Hepatic stellate cell (primary cell): ENCODE measurements at places on chromosomes 7 and 10.

DNA sequence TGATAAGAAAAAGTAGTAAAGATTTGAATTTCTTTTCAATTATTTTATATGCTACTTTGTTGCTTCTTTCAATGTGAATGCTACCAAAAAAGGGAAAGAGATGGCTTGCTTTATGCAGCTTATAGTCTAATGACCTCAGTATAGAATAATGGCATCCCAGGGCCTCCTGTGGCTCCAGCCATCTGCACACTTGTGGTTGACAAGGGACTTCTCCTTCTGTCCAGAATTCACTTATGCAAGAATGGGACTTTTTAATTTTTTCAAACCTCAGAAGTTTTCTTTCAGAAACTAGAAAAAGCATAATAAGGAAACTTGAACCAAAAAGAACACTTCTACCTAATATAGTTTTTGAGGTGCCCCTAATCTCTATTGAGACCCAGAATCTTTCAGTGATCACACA, 310.9 kb downstream of the CTNNA3 start:
- no peak for DNase-seq

DNA sequence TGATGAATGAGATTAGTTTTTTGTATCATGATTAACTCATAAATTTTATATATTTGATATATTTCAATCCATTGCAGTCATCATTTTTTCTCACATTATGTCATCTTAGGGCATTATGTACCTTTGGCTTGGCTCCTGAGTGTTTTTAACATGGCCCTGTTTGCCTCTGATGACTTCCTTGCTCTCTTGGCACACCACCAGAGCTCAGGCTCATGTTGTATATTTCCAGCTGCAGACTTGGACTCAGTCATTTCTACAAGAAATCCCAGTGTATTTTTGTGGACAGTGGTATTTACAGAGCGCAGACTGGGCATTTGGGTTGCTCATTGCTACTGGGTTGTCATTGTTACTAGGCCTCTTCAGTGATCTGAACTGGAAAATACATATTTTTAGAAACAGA, 188.5 kb downstream of the ADRA2A start:
- DNase-seq = no peak

GRCh38 chr10:97812696-97813095, 36.9 kb upstream of the GOLGA7B start:
- no peak for DNase-seq

DNA sequence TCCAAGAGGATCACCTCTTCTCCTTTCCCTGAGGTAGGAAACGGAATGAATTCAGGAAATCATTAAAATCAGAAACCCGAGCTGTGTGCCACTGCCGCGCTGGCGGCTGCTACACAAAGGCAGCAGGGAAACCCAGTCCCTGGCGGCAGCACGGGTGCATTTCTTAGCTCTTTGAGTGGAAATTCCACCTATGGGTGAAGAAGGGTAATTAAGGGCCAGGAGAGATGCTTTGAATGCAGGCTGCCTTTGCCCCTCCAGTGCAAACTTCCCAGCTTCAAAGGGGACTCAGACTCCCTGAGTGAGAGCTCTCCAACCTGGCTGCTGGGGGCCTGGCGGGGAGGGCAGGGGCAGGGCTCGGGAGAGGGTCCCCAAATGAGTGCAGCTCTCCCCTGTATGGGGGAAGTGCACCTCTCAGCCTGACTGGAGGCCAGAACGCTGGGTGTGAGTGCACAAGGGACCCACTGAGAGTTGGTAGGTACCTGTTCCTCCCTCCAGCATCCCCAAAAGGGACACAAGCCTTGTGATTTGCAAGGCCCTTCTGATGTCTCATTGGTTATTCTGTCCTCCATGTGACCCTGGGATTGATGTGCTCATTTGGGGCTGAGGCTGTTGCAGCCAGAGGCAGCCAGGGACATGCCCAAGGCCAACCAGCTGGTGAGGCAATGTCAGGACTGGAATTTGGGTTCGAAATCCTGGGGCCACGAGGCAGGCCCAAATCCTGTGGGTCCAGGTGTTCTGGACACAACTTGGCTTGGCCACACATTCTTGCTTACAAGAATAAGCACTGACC, 16.3 kb upstream of the ZMIZ1 start:
- DNase-seq = no peak

GRCh38 chr10:127344346-127344745, 148.0 kb upstream of the INSYN2A start:
- no peak for DNase-seq

GRCh38 chr10:12051241-12051640, 8.6 kb upstream of the UPF2 start:
- no peak for DNase-seq

GRCh38 chr7:92608380-92609322, 18.5 kb upstream of the FAM133B start:
- no peak for DNase-seq

DNA sequence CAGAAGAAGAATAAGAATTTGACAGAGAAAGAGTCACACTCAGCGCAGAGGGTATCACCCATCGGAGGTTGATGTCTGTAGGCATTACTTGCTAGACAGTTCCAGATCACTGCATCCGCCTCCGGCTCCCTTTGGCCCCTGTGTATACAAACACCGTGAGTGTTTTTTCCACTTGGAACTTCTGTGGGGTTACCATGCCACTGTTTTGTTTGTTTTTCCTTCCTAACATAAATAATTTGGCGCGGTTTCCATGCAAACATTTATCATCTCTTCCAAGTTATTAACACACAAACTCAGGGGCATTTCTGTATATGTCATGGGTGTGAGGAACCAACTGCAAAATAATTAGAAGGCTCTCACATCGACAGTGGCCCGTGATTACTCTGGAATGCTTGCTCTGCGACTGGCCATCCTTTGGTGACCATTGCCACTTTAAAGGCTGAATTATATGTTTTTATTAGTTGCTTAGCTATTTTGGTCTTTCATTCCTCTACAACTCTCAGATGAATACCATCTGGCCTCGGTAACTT, 612.2 kb upstream of the MKI67 start:
- no peak for DNase-seq

DNA sequence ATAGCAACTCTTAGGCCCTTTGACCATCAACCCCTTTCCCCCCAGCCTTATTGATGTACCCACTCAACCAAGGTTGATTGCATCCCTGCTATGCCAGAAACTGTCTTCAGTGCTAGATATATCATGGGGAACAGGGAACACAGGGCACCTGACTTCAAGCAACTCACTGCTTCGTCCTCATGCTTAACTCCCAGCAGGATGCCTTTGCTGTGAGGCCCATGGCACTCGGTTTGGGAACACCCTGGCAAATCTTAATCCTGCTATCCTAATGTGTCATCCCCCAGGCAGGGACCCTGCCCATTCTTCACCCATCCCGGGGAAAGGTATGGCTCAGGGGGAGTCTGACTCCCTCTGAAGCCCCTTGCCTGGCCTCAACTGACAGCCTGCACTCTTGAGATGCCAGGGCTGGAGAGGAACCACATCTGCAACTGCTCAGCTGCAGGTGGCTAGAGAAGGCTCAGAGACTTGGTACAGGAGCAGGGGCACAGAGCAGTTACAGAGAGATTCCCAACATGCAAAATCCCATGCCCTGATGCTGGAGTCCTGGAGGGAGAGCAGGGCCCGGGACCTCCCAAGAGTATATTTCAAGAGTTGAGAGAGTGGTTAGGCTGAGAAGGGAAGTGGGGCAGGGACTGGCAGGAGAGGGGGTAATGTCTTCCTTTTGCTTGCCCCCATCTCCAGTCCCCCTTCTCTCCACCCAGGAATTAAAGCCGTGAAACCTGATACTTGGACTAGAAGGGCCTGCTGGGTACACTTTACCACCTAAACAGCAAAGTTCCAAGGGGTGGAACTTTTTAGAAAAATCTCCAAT, 2.4 kb upstream of the UNC5B start:
- DNase-seq = no peak

GRCh38 chr7:100266576-100267354, 40.7 kb upstream of the SPDYE3 start:
- no peak for DNase-seq

- DNase-seq = no peak
Measured at GRCh38 chr10:114917927-114918672, 19.9 kb upstream of the TRUB1 start.

DNA sequence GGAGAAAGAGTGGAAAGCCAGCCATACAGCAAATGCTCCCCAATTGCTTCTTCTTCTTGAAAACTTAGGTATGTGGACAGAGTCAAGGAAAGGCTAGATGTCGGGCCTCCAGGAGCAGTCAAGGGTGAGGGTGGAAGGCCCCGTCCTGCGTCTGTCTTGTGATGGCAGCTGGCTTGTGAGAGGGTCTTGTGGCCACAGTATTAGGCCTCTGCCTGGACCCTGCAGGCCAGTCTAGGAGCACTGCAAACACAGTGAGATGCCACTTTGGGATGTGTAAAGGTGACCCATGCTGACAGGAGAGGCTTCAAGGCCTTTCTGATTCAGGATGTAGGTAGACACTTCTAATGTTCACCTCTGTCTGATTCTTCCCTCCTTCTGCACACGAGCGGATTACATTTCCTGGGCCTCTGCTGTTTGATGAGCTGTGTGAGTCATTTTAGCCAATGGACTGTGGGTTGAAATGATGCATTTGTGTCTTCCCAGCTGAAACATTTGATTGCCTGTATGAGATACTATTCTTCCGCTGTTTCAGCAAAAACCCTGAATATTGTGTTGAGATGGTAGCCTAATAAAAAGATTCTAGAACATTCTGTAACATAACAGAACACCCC, 135.4 kb downstream of the EMX2 start:
- DNase-seq = no peak

GRCh38 chr7:98249106-98249505, 2.9 kb downstream of the TECPR1 start:
- no peak for DNase-seq

GRCh38 chr7:30997316-30997715, 33.6 kb downstream of the GHRHR start:
- no peak for DNase-seq

DNA sequence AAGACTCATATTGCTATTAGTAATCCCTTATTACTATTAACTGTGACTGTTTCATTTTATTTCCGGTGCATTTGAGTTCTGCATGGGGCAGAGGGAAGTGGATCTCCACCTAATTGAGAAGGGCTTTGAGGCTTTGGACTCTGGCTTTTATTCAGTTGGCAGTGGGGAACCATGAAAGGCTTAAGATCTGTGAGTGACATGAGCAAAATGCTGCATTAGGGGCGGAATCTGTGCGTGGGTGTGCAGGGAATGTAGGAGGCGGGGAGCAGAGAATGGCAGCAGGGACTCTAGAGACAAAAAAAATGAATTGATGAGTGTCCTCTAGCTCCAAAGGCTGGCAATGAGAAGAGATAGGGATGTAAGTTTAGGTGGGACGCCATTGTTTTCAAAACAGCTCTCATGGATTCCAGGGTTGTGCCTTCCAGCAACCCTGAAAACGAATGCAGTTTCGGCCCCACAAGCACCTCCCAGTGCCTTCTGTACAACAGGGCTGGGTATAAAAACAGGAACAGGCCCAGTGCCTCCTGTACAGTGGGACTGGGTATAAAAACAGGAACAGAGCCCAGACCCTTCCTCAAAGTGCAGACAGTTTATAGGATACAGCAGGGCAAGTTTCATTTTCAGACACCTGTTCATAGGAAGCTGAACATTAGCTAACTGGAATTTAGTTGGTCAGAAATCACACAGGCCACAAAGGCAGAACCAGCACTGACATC, 663.3 kb upstream of the FOXK1 start:
- no peak for DNase-seq

- no peak for DNase-seq
Measured at GRCh38 chr10:109126016-109126415, 797.3 kb downstream of the XPNPEP1 start.

DNA sequence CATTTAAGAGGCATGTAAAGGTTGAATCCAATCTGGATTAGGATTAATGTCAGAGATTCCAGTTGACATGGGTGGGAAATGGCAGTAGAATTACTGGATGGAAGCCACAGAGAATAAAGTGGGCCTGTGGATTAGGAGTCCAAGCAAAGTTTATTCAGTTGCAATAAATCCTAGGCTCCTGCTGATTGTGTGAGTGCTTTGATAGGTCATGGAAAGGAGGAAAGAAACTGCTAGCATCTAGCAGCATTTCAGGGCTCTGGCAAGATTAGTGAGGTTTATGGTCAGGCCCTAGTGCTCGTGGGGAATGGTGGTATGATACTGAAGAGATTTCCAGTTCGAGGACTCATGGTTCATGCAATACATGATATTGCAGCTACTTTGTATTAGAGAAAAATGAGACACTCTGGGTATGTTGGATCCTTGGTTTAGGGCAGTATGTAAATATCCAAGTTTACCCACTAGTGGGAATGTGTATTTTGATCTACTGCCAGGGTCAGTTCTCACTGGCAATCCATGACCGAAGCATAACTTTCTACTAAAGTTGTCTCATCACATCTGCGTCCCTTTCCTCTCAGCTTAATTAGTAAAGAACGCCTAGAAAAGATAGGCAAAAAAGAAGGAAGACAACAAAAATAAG, 235.0 kb downstream of the SUGCT start:
- no peak for DNase-seq

DNA sequence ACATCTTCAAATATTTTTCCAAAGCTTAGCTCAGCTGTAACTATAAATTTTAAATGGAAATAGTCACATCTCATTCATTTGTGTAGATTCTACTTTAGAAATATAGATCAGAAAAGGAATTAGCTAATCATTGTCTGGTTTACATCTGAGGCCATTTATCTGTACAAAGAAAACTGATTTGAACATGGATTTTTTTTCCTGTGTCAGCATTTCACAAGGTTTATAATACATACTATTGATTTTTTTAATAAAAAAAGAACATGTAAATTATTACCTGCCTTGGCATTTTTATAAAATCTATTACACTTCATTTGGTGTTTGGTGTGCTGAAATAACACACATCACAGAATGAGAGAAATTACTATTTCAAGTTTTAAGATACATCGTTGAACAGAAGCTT, 3.5 kb upstream of the GPR37 start:
- no peak for DNase-seq

- DNase-seq = no peak
Measured at GRCh38 chr7:159013181-159013690, 131.4 kb downstream of the VIPR2 start.

GRCh38 chr7:76358011-76358480, 745 bp downstream of the YWHAG start:
- DNase-seq = peak; percentile 22

- no peak for DNase-seq
Measured at GRCh38 chr10:22570733-22571430, 143.5 kb downstream of the PIP4K2A start.

DNA sequence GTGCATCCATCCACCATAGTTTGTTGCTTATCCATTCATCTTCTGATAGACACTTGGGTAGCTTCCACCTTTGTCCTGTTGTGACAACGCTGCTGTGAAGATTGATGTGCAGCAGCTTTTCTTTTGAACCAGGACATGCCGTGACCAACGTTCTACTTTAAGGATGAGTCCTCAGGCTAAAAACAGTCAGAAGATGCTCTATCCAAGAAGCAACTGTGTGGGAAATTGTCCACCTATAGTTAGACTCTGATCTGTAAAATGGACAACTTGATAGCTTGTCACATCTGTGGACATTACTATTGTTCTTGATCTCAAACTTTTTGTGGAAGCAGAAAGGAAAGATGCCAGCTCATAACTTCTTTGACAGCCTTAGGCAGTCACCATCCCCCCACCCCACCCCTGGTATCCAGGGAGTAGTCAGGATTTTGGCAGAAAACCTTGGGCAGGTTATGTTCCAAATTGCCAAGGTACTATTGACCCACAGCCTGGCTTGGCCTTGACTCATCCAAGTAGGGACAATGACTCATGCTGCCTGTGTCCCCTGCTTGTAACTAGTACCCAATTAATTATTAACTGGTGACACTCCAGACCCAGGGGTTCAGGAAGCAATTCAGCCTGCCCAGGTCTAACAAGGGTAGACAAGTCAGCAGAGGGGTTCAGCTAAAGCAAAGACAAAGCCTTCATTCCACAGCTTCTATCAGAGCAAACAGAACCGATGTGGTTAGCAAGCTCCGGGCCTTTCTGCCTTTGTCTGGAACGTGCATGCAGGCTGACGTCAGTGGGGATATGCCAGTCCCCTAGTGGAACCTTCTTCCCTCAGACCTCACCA, 99.6 kb upstream of the ANLN start:
- DNase-seq = no peak
